Brain pericyte (primary cell): ENCODE measurements at places on chromosomes 5 and 9.

DNA sequence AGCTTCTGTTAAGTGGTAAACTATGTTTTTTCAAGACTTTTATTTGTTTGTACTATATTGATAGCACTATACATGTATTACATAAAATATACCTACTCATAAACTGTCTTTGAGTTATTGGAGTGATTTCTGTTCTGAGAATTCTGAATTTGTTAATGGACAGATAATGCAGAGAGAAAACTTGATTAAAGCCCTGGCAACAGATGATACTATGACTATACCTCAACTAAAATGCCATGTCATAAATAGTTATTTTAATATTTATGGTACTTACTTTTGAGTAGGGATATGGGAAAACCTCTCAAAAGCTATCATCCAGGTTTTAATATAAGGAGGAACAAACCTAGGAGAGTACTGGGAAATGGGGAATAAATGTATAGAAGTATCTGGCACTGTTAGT lies 947.2 kb upstream of the ARRDC3 start:
- DNase-seq, result no peak

DNA sequence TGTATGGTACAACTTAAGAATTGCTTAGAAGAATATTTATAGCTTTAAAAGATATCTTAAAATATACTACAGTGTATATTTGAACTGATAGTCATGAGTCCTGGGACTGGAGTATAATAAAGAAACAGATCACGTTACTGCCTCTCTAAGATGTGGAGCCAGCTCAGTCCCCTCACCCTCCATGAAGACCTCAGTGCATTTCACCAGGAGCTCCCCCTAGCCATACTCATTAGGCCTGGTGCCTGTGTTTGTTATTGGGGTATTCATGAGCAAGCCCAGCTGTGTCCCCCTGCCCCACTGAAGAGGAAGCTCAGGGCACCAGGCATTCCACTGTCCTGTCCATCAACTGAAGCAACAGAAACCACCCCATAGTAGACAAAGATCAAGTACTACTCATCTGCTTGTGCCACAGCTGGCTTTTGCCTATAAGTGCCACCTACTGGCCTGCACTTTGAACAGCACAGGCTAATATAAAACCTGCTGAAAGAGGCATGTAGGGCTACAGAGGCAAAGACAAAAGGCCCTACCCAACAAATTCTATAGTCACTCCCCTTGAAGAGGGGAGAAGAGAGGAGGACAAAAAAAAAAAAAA lies 850.2 kb upstream of the NUDT12 start:
- no peak for DNase-seq

- no peak for DNase-seq
Measured at GRCh38 chr5:135434591-135435466, 12.3 kb downstream of the DCANP1 start.

DNA sequence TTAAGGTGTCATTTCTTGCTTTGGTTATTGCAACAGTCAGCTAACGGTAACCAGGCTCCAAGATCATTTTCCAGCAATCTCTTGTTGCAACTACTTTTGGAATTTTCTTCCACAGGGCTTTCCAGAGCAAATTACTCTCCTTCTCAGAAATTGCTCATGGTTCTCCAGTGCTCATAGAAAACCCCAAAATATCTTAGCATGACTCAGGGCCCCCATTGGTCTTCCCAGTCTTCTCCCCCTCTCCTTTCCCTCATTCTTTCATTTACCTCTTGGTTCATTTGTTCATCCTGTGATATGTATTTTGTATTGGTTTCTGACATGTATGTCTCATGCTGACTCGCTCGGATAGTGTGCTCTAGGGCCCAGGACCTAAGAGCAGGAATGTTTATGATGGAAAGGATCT lies 35.6 kb downstream of the WWC1 start:
- DNase-seq, result no peak

DNA sequence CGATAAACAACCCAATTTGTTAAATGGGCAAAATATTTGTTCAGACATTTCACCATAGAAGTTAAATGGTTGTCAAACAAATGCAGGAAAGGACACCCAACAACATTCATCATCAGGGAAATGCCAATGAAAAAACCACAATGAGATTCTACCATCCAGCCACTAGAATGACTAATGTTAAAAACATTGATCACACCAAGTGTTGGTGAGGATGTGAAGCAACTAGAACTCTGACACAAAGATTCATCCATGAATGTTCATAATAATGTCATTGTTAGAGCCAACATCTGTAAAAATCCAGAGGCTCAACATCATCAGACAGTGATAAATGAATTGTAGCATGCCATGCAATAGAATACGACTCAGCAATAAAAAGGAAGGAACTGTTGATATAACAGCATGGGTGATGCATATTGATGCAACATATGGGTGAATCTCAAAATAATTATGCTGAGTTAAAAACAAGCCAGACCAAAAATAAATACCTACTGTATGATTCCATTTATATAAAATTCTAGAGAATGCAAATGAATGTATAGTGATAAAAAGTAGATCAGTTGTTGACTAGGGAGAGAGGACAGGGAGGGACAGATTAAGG lies 55.9 kb upstream of the UNC5A start:
- no peak for DNase-seq

DNA sequence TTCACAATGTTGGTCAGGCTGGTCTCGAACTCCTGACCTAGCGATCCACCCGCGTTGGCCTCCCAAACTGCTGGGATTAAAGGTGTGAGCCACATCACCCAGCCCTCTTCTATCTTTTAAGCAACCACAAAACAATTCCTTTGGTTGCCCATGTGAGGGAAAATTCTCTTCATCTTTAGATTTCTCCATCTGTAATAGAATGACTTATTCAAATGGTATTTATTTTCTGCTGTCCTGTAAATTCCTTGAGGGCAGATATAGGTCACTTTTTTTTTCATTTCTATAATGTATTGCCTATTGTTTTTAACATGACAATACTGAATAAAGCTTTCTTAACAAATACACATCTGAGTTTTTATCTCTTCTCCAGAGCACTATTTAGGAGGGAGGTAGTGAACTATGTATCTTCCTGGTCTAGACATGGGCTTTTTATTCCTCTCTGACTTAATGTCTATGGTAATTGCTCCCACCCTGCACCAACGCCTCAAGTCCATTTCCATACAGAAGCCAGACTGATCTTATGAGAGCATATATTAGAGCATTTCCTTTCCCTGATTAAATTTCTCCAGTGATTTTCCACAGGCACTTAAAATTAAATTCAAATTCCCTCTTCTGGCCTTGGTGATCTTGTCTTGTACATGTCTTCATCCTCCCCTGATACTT lies 595.6 kb downstream of the CAAP1 start:
- no peak for DNase-seq

GRCh38 chr9:134230092-134230941 lies 66.0 kb upstream of the RNU6ATAC start:
- DNase-seq, result no peak

GRCh38 chr9:73230251-73230650 lies 78.6 kb downstream of the ANXA1 start:
- no peak for DNase-seq

GRCh38 chr9:134928436-134929192 lies 10.9 kb upstream of the FCN1 start:
- no peak for DNase-seq

- DNase-seq, result no peak
Measured at GRCh38 chr5:103258957-103259704, 568 bp downstream of the MACIR start.

DNA sequence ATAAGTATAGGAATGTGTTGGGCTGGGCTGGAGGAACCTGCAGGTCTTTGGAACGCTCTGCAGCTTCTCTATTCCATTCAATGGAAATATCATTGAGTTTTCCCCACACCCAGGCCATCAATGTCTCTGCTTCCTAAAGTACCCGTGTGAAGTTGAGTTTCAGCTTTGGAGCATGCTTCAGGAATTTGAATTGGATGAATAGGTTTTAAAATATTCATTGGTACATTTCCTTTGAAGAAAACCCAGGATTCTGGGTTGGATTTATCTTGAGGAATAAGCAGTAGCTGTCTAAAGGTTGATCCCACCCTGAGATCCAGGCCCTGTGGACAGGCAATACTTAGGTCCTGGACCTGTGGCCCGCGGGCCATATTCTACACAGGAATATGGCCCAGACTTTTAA lies 37.3 kb downstream of the INSYN2B start:
- DNase-seq, result no peak

- DNase-seq, result no peak
Measured at GRCh38 chr5:179187229-179187678, 127.1 kb downstream of the ZNF354C start.

DNA sequence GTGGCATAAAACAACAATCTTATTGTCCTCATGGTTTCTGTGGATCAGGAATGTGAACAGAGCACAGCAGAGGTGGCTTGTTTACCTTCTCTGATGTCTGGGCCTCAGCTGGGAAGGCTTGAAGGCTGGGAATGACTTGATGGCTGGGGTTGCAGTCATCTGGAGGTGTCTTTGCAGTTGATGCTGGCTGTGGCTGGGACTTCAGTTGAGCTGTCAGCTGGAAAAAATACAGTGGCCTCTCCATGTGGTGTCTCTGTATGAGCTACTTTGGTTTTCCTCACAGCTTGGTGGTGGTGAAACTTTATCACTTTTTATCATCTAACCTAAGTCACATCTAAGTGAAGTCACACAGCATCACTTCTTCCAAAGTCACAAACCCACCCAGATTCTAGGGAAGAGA lies 24.7 kb upstream of the STX17 start:
- no peak for DNase-seq

DNA sequence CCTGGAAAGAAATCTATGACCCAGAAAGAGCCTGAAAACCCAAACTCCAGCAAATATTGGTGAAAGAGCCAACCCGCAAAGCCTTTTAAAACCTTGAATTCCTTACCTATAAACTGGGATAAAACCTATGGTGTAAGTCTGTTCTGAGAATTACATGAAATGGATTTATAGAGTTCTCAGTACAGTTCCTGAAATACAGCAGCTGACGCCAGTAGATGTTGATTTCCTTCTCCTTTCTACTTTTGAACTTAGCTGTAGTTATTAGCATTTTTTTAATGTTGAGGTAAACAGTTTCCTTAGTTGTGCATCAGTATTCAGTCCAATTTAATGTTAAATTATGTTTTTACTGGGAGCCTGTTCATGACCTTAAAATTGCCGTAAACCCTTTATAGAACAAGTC lies 3.7 kb downstream of the SPIN1 start:
- DNase-seq, result no peak

- no peak for DNase-seq
Measured at GRCh38 chr9:118594428-118594827, 774.8 kb downstream of the BRINP1 start.

GRCh38 chr5:31084871-31085270 lies 108.6 kb upstream of the CDH6 start:
- DNase-seq, result no peak

DNA sequence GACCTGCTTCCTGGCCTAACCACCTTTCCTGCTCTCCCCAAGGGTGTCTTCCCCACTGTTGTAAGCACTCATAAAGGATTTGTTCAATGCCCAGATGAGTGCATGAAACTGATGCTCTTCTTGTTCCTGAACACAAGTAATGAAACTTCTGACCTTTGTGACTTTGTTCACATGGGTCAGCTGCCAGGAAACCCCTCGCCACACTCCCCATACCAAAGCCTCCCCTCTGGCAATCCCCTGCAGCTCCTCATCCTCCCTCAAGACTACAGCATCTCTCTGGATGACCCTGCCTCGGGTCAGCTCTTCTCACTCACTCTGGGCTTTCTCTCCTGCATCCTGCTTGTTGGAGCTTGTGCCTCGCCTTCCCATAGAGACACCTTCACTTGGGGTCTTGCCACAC lies 72.2 kb upstream of the SPTLC1 start:
- no peak for DNase-seq

DNA sequence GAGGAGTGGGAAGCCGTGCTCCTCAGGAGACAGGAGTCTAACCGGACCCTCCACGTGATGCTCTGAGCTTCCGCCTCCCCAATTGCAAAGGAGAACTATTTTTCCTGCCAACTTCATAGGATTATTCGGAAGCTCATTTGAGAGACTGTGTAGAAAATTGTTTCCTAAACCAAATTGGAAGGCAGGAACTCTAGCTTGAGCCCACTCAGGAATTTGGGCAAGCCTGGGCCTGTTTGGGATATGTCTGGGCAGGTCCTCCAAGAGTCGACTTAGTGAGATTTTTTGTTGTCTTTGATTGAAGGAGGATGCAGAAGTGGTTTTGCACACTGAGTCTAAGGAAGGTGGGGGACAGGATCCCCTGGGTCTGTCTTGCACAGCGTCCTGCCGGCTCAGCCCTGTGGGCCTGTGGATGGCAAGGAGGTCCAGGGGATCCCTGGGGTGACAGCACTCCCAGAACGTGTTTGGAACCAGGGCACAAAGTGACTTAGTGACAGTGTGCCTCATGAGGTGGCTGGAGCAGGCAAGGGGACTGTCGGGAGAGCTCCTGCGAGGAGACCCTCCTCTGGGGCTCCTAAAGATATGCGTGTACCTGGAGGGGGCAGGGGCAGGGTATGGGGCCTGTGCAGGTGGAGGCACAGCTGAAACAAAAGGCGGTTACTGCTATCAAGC lies 283.3 kb downstream of the NSG2 start:
- no peak for DNase-seq

DNA sequence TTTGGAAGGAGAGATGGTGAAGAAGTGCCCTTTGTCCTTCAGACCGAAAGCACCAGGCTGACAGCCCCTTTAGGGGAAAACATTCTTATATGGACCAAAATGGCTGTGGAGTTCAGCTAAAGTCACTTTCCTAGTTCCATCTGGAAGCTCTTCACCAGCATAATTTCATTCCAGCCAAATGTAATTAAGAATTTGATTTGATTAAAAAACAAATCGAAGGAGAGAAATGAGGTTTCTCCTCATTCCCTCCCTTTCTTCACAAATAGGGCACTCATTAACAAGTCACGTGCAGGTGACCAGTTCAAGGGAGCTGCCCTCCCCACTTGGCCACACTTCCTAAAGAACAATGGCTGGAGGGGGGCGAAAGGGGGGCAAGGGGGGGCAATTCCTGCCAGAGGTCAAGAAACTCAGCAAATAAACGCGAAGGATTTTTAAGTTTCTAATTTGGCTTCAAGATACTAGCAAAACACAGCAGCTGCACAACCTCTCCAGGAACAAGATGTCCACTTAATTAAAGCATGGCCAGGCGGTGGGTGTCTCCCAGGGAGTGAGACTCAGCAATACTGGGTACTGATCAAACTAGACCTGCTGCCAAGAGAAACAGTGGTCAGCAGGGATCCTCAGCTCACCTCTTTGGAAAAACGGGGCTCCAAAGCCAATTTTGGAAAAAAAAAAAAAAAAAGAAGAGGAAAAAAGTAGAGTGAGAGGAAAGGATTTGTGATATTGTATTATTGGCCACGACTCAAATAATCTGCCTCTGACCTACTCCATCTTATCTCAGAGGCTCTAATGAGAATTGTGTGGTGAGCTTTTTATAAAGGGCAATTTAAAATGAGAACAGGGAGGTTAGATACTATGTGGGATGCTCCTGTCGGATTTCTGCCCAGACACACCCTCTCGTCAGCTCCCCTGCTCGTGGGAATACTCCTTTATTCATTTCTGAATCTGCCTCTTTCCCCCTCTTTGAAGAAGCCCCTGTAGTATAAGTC lies 254.3 kb downstream of the ZSWIM6 start:
- DNase-seq, result no peak
